ENCODE measurements at places on chromosomes 4 and X. TPM values are rescaled to one million over a fixed set of nuclear protein-coding genes. Genes with fewer than 3 reads are reported as not detected.

- no peak for DNase-seq
Measured at GRCh38 chr4:175784986-175785525, 27.0 kb downstream of the GPM6A start.

DNA sequence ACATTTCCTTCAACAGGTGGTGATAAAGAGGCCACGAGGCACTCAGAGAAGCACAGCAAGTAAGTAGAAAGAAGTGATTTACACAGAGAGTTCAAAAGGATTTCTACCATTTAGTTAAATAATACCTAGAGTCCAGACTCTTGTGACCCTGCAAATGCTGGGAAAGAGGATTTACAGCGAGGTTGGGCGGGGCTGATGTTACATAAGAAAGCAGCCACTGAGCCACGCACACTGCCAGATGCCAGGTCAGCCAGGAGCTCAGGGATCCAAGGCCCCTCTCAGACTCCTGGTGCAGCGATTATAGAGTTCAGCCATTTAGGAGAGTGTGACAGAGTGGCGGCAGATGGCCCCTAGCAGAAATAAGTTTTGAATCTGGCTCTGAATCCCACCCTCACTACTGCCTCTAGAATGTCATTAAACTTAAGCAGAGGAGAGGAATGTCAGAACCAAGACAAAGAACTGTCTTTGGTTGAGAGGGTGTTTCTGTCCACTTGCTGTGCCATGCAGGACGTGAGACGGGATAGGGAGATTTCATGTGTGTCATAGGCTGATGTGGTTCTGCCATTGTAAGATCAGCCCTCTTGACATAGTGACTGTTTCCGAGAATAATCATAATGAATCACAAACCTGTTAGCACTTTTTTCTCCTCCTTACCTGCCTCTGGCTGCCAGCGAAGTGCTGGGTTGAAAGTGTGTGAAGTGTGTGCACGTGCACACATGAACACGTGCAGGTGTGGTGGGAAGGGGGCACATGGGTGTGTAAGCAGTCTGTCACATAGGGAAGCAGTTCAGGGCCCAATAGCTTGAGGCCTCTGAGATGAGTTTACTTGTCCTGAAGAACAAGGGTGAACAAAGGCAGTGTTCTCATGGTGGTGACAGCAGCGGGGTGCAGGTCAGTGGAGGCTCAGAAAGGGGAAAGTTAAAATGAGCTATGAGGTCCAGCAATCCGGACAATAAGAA lies 50.1 kb downstream of the MFAP3L start:
- DNase-seq = peak; percentile 53

DNA sequence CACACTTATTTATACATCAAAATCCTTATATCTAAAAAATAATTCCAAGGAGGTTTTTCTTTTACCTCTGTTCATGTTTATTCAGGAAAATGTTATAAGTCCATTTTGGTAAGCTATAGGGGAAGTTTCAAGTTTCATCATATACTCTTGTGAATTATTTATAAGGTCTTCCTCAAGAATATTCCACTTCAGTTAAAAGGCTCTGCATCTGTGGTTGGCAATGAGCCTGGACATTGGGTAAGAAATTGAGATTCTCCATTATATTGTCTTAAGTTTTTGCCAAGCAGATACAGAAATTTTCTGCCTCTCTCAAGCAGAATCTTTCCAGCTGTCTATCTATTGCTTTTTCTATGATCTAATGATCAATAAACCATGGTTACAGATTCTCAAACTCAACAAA lies 641.9 kb downstream of the NLGN4X start:
- no peak for DNase-seq

DNA sequence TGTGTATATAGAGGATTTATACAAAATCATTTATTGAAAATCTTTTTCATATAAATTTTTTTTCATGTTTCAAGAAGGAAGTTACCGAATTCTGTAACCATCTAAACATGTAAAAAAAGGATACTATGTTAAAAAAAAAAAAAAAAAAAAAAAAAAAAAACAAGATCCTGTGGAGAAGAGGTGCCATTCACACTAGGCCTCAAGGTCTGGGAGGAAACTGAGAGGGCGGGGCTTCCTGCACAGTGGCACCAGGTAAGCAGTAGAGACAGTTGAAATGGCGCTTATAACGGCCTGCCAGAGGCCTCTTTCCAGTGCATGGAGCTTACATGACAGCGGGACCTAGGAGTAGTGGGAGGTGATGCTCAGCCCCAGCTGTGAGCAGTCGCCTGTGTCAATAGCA lies 17.5 kb downstream of the TRAPPC2 start:
- DNase-seq = no peak

DNA sequence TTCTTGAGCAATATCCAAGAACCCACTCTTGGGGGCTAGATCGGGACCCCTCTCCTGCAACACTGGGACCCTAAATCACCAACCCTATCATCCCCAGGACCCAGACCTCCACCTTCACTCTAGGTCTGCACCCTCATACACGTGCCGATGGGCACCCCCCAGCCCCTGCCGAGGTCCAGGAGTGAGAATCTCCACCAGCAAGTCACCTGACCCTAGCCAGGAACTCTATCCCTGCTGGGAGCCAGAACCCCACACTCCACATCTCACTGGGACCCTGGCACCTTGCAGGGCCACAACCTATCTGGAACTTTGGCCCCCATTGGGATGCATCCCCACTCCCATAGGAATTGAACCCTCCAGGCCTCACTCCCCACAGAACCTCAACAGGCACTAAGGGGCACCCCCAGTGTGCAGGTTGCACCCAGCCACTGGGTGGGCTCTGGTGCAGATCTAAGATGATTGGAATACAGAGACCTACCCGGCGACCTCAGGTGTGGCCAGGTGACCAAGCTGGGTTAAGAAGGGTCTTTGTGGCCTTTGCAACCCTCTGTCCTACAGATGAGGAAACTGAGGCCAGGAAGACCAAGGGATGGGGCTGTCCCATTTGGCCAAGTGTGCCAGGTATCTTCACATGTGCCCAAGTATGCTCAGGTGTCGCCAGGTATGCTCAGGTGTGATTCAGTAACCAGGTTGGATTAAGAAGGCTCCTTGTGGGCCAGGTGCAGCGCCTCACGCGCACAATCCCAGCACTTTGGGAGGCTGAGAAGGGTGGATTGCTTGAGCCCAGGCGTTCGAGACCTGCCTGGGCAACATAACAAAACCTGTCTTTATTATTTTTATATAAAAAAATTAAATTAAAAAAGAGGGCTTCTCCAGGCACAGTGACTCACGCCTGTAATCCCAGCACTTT lies 3.1 kb upstream of the DHRSX start:
- DNase-seq = no peak

- no peak for DNase-seq
Measured at GRCh38 chr4:44447563-44448504, 775 bp downstream of the KCTD8 start.

- no peak for DNase-seq
Measured at GRCh38 chrX:47098338-47099094, 20.3 kb downstream of the RGN start.

DNA sequence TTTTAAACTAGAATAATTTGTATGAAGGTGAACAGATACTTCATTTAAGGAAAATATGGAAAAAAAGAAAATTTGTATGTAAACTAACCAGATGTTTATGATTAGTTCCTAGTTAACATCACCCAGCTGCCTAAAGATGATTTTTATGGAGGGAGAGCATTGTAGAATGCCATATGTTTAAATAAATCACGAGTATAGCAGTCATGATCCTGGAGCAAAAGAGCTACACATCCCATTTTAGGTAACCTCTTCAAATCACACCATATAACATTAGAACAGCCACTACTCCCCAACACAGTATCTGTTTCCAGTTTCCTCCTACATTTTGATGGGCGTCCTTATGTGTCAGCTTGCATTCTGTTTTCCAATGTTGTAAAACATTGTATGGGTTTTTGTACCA lies 571.9 kb upstream of the FAM241A start:
- no peak for DNase-seq

GRCh38 chr4:87824352-87824751 lies 8.4 kb upstream of the MEPE start:
- DNase-seq = no peak

- DNase-seq = no peak
Measured at GRCh38 chrX:2650865-2651264, 40.2 kb upstream of the CD99 start.

The MSX1 gene
- total RNA-seq = 13.8 TPM

The USP26 gene
- not detected for total RNA-seq

The ZDHHC9 gene
- total RNA-seq = 14.5 TPM

Data from HepG2 (cell line).